ENCODE measurements at places on chromosomes 3 and 15. TPM values are rescaled to one million over a fixed set of nuclear protein-coding genes. Genes with fewer than 3 reads are reported as not detected.
A peak's percentile ranks its signal among the peaks of the same experiment; 100 is the strongest.

Gene GNAT1
- not detected for total RNA-seq

Gene LMAN1L
- 3.5 TPM for total RNA-seq

Gene CKMT1B
- 4.3 TPM for total RNA-seq

Gene CPN2
- total RNA-seq, result not detected

GRCh38 chr3:100108464-100109079 lies 5.7 kb downstream of the FILIP1L start:
- no peak for DNase-seq

GRCh38 chr3:125641891-125642290 lies 46.6 kb upstream of the OSBPL11 start:
- DNase-seq, result no peak

- no peak for DNase-seq
Observed at GRCh38 chr3:128767094-128767750, 41.2 kb downstream of the RAB7A start.

GRCh38 chr15:55254916-55255679 lies 34.5 kb downstream of the RAB27A start:
- no peak for DNase-seq

DNA sequence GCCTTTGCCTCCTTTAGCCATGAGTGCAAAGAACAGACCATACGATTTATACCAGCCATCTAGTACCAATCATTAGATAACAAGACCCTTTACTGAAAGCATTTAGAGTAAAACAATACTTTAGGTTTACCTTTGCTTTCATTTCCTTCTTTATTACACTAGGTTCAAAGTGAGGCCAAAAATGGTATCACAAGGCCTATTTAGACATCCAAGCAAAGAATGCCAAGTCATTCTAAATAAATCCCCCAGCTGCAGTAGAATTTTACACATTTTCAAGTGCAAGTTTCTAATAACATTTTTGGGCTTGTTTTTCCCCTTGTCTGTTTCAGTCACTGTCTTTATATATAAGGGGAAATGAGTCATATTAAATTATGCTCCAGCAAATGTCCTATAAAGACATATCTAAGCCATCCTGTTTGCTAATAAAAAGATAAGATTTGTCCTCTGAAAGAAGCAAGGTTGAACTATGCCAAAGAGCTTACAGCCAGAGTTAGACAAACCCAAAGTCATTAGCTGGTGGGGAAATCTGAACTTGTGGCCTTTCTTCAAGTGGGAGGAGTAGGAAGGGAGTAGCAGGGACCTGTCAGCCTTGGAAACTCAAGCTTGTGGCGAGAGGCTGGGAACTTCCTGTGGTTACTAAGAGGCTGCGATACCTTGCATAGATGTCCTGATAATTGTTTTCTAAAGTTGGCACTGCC lies 232.7 kb downstream of the MECOM start:
- no peak for DNase-seq

DNA sequence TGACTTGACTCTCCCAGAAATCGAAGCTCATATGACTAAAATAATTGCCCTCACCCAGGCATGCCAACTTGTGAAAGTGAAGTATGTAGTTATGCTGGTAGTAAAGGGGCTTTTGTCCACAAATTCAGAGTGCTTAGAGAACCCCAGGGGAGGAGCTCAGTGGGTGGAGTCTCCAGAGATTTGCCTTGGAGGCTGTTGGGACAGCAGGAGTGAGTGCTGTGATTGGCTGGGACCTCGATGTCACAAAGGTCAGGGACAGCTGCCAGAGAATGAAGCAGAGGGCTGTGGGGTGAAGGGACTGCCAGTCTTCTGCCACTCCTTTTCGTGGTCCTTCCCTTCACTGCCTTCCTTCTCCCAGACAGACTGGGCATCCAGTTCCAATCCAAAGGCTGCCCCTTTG lies 49.8 kb downstream of the ZNF445 start:
- no peak for DNase-seq

- no peak for DNase-seq
Observed at GRCh38 chr3:66904831-66905493, 93.1 kb upstream of the KBTBD8 start.

Gene ENTPD3
- 2.1 TPM for total RNA-seq

GRCh38 chr3:98565237-98565643 lies 28.2 kb downstream of the CPOX start:
- no peak for DNase-seq

- DNase-seq, result no peak
Observed at GRCh38 chr15:74406992-74407705, 26.6 kb downstream of the SEMA7A start.

GRCh38 chr3:60913474-60913873 lies 337.8 kb downstream of the FHIT start:
- DNase-seq, result no peak

Gene CYP1A2
- 1.3 TPM for total RNA-seq

Gene PTX3
- total RNA-seq, result 19.8 TPM

Gene NAALADL2
- total RNA-seq, result 9.7 TPM

Gene PODXL2
- total RNA-seq, result 9.4 TPM

Gene KNL1
- 3.8 TPM for total RNA-seq

Gene CCDC13
- 7.7 TPM for total RNA-seq

DNA sequence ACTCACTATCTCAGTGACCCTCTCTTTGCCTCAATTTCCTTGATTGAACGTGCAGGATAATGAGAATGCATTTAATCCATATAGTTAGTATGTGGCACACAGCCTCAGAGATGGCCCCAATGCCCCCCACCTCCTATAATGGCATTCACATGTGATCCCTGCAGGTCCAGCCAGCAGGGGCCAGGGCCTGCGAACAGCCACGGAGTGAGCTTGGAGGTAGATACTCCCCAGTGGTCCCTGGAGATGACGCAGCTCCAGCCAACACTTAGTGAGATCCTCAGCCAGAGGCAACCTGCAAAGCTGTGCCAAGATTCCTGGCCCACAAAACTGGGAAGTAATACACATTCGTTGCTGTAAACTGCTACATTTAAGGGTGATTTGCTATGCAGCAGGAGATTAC lies 184.9 kb upstream of the NSMCE3 start:
- no peak for DNase-seq

DNA sequence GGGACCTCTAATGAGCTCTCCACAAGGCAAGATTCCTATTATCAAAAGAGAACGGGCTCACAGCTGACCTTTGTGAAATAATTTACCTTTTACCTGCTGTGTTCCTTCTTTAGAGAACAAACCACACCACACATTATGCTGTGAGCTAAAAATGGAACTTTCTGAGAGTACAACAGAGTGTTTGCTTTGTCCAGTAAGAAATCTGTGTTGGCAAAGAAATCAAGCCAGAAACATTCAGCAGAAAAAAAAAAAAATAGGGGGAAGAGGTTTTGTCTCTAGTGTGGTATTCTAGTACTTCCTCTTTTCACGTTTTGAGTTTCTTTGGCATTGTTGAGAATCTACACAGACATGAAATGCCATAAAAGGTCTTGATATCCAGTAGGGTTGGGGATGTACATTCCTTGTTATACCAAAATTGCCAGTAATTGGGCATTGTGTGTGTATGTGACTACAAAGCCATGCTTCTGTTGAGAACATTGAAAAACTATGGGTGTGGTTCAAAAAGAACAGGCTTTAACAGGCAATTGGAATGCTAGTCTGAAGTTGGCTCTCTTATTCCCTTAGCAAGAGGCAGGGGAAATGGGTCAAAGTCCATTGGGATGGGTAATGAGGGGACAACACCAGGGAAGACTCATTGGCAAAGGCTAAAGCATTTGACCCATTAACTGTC lies 273.5 kb downstream of the NEK10 start:
- DNase-seq, result no peak

- DNase-seq, result no peak
Observed at GRCh38 chr15:62845241-62846126, 197.1 kb upstream of the TPM1 start.

GRCh38 chr3:131962982-131963381 lies 71.8 kb downstream of the CPNE4 start:
- DNase-seq, result no peak

GRCh38 chr3:46132565-46132964 lies 75.5 kb downstream of the CCR1 start:
- DNase-seq, result no peak

DNA sequence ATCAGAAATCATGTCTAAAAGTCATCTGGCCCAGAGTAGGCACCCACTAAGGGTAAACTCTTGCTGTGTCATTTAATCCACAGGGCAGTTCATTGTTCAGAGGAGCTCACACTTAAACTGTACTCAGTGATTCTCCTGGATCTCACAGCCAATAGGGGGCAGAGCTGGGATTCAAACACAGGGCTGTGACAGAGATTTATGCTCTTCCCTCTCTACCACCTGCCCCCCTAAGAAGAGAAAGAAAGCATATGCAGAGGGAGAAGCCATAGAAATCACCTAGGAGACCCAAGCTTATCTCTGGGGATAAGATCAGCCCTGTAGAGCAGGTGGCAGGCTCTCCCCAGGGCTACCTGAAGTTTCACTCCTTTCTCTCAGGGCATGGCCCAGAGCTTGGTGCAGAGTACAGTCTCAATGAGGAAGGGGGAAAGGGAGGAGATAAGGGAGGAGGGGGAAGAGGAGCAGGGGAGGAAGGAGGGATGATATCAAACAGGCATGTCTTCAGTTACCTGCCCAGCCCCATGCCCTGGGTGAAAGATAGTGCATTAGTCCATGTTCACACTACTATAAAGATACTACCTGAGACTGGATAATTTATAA lies 51.8 kb upstream of the ADPGK start:
- no peak for DNase-seq

Gene CCDC54
- not detected for total RNA-seq

- DNase-seq, result no peak
Observed at GRCh38 chr3:150074697-150075416, 104.2 kb upstream of the PFN2 start.

GRCh38 chr15:52673734-52674133 lies 5.5 kb downstream of the ATOSA start:
- no peak for DNase-seq

GRCh38 chr15:41989573-41990242 lies 17.4 kb upstream of the EHD4 start:
- peak; percentile 86 for DNase-seq

- no peak for DNase-seq
Observed at GRCh38 chr15:29618586-29618985, 203.7 kb downstream of the TJP1 start.

Gene NR2F2
- total RNA-seq, result 18.9 TPM

- peak; percentile 18 for DNase-seq
Observed at GRCh38 chr3:115239717-115240116, 92.6 kb upstream of the ZBTB20 start.

DNA sequence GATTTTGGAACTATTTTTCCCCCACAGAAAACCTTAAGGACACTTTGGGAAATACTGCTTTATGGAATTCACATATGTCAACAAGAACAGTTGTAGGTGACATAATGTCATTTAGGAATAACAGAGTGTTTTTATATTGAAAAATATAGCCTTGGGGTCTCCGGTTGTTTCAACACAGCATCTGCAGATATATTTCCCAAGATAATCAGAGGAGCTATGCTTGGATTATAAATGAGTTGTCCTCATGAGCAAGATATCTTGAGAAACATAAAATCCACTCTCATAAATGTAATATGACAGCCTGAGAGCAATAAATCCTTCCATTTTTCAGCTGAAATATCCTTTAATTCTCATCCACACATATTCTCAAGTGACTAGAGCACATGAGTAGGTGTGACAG lies 473.7 kb upstream of the LMCD1 start:
- DNase-seq, result no peak

DNA sequence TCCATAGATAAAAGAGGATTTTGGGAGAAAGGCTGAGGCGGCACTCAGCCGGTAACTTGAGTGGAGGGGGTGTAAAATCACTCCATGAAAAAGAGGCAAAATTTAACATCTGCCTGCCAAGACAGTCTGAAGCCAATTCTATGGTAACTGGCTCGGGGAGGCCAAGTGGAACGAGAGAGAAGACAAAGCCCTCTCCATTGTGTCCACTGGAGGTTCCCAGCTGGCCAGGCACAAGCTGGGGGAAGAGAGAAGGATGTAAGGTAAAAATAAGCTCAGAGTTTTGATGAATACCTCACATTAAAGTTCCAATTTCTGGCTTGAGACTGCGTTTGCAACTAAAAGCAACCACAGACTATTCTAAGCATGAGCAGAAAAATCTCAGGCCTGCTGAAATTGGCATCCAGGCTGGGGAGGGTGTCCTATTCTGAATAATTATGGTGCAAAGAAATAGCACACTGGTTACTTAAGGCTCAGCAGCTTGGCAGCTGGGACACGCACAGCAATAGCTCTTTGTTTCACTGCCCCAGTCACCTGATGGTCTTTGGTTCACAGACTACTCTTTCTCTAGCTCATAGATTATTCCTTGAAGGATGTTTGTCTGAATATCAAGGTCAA lies 48.8 kb downstream of the CHRD start:
- no peak for DNase-seq

GRCh38 chr3:139295040-139295439 lies 48.8 kb upstream of the MRPS22 start:
- no peak for DNase-seq

Gene DUSP7
- 10.3 TPM for total RNA-seq

Gene CX3CR1
- total RNA-seq, result not detected

Gene SI
- not detected for total RNA-seq

Gene SST
- not detected for total RNA-seq

DNA sequence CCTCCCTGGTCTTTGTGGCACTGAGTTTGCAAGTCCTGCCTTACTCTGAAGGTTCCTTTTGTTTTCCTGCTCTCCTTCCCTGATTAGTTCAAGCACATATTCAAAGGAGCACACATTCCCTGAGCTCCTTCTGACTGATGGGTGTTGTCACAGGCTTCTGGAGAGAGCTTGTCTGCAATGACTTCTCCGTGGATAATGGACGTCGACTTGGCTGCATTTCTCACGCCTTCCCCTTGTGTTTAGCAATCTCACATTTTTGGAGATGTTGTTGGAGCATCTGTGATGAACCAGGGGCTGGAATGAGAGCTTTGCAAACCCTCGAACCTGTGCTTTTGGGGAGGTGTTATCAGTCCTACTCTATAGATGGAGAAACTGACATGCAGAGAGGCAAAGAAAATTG lies 375.4 kb upstream of the PROK2 start:
- no peak for DNase-seq

Measured in thyroid gland (tissue), 4 donors.